ENCODE measurements at places on chromosomes 2 and 18.

- DNase-seq: peak; percentile 59
These were observed 250.5 kb upstream of the NETO1 start for GRCh38 chr18:73118121-73118816.

DNA sequence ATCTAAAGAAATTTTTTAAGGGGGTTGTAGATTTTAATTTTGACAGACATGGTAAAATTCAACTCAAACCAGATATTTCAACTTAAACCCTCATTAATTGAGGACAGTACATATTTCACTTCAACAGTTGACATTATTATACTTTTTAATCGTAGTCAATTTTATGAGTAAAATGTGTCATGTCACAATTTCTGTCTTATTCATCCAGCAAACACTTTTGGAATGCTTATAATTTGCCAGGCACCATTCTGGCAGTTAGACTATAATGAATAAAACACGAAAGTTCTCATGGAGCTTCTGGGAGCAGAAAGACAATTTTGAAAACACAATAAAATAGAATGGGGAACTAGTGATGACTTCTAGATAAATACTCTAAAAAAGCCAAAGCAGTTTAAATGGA, 1094.8 kb downstream of the SUCLG1 start:
- DNase-seq: no peak

DNA sequence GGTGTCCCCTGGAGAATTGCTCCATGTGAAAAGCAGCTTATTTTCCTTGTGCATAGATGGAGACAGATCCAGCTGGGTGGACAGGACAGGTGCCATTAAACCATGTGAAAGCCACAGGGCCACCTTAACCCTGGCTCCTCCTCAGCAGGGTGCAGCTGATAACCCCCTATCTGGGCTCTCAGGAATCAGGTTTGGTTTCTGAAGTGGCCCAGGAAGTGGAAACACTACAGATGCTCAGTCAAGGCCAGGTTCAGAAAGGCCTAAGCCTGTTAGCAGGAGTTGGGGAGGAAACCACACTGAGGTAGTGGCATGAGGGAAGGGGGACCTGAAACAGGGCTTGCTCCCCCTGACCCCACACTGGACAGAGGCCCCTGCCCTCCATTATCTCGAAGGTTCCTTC, 217.0 kb downstream of the SPP2 start:
- no peak for DNase-seq

- no peak for DNase-seq
These were observed 296.4 kb upstream of the CELF4 start for GRCh38 chr18:37861981-37862380.

GRCh38 chr2:98078701-98079100, 8.3 kb upstream of the VWA3B start:
- DNase-seq: no peak

GRCh38 chr18:713135-713490, 683 bp upstream of the ENOSF1 start:
- DNase-seq: no peak

DNA sequence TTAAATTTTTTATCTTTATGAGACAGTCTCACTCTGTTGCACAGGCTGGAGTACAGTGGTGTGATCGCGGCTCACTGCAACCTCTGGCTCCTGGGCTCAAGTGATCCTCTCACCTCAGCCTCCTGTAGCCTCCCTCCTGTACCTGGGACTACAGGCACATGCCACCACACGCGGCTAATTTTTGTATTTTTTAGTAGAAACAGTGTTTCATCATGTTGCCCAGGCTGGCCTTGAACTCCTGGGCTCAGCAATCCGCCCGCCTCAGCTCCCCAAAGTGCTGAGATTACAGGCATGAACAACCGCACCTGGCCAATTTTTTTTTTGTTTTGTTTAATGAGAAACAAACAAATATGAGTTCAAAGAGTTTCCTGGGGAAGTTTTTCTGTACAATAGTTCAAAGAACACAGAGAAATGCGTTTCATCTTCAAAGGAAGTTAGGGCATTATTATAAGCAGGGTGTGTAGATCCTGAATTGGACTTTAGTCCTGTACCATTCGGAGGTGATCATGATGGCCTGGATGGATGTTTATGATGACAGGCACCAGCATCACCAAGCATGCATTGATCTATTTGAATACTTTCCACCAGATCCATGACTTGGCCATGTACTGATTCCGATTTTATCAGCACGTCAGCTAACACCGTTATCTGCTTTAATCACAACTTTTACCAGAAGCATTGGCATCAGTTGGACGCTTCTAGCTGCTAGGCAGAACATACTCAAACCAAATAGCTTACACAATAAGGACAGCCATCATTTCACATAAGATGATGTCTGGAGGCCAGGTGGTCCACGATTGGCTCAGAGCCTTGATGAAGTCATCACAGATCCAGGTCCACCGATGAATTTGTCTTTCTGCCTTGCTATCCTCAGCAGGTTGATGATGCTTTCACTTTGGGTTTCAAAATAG, 28.9 kb downstream of the TCF23 start:
- DNase-seq: no peak

GRCh38 chr2:134153294-134153880, 100.5 kb upstream of the MGAT5 start:
- no peak for DNase-seq

GRCh38 chr2:128178650-128179460, 87.9 kb downstream of the UGGT1 start:
- peak; percentile 80 for DNase-seq
